IPS-NIHi11 (cell line): ENCODE measurements at places on chromosomes 12 and 14.

GRCh38 chr14:23613242-23614070 lies 22.7 kb upstream of the DHRS2 start:
- DNase-seq: no peak

DNA sequence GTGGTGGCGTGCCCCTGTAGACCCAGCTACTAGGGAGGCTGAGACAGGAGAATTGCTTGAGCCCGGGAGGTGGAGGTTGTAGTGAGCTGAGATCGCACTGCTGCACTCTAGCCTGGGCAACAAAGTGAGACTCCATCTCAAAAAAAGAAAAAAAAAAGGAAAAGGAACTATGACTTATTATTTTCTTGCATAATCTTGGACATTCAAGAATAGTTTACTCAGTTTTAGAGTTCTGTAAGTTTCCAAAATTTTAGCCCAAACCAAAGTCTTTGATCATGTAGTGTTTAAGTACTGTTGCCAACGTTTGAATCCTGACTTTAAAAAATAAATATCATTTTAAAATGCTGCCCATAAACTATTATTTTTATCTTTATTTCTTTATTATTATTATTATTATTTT lies 6.2 kb downstream of the PSMA6 start:
- DNase-seq: no peak

- no peak for DNase-seq
These were observed 3.5 kb upstream of the ACACB start for GRCh38 chr12:109112720-109113465.

DNA sequence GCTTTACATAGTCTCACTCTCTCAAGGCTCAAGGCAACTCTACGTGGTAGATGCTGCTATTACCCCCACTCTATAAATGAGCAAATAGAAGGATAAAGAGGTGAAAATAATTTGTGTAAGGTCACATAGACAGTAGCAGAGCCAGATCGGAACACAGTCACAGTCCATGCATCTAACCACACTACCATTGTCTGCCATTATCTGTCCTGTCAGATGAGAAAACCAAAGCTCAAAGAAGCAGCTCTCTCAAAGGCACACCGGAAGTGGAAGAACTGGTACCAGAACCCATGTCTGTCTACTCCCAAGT lies 134.4 kb upstream of the NUDT4 start:
- DNase-seq: no peak

DNA sequence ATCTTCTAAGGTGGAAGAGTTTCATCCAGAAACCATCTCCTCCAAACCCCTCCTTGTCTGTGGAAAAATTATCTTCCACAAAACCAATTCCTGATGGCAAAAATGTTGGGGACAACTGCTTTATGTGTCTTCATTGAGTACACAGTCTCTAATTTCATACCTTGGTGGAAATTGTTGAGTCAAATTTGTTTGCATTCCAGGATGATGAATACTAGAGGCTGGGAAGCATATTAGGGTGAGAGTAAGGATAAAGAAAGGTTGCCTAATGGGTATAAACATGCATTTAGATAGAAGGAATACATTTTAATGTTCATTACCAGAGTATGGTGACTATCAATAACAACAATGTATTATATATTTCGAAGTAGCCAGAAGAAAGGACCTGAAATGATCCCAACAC lies 98.2 kb downstream of the C12orf42 start:
- no peak for DNase-seq

- no peak for DNase-seq
These were observed 157.7 kb downstream of the TTC7B start for GRCh38 chr14:90658541-90658967.

- no peak for DNase-seq
These were observed 483.8 kb downstream of the NOVA1 start for GRCh38 chr14:26113911-26114640.

GRCh38 chr12:1918081-1918883 lies at the start of gene CACNA2D4:
TSS of gene CACNA2D4 (minus strand) at chr12:1918652. CDS start at chr12:1918473, 179 bp downstream.
- DNase-seq: peak; percentile 59

DNA sequence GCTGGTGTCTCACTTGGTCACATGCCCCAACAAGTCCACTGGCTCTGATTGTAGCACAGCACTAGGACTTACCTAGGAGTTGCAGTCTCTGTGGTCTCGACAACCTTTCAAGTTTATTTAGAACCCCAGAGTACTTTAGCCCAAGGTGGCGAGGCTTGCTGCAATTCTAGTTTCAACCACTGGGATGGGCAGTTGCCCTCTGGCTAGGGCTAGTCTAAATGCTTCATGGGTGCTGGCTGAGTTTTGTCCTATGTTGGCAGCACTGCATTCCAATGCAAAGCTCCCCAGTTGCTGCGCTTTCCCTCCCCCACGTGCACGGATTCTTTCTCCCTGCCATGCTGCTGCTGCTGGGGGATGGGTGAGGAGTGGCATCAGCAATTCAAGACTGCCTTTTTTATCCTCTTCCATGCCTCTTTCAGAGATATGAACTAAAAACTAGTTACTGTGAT lies 207.9 kb downstream of the SYNE2 start:
- DNase-seq: peak; percentile 77

GRCh38 chr12:62882696-62883095 lies 52.3 kb downstream of the PPM1H start:
- DNase-seq: no peak

GRCh38 chr12:4244868-4245267 lies 28.7 kb upstream of the CCND2 start:
- no peak for DNase-seq
